CD8-positive, alpha-beta memory T cell (primary cell): ENCODE measurements at places on chromosomes 7 and 10.

DNA sequence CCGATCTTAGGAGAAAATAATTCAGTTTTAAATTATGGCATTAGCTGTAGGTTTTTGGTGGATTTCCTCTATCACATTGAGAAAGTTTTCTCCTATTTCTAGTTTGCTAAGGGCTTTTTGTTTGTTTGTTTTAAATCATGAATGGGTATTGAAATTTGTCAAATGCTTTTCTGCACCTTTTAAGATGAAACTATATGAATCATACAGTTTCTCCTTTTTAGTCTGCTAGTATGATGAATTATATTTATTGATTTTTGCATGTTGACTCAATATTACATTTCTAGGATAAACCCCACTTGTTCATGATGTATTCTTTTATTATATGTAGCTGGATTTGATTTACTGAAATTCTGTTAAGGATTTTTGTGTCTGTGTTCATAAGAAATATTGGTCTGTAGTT lies 70.3 kb upstream of the PIP4K2A start:
- no peak for DNase-seq

DNA sequence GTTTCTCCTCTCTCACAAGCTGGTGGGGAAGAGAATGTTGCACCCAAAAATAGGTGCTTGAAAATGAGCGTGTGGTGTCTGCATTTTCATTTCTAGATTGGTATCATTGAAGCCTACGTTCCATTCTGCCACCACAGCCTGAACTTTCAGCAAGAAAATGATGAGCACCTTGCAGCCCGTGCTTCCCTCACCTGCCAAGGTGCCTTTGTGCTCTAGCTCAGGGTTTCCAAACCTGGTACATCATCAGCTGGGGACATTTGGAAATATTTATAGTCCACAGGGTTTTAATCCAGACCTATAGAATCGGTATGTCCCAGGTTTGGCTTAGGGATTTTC lies 701.2 kb downstream of the AUTS2 start:
- no peak for DNase-seq

- DNase-seq: no peak
These were observed 33.1 kb upstream of the TBX20 start for GRCh38 chr7:35286986-35287385.

DNA sequence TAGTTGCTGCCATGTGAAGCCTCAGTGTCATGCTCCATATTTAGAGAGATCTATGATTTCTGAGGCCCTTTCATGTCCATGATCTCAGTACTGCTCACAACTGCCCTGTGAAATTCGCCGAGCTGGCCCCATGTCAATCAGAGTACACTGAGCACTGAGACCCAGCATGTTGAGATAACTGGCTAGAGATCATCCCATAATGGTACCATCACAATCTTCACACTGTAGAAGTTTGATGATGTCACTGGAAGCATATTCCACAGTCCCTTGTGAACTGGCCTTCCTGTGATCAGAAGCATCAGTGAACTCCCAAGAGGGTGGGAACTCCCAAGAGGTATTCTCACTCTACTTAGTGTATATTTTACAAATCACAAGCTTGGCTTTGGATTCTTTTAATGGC lies 116.0 kb downstream of the EGFR start:
- no peak for DNase-seq

DNA sequence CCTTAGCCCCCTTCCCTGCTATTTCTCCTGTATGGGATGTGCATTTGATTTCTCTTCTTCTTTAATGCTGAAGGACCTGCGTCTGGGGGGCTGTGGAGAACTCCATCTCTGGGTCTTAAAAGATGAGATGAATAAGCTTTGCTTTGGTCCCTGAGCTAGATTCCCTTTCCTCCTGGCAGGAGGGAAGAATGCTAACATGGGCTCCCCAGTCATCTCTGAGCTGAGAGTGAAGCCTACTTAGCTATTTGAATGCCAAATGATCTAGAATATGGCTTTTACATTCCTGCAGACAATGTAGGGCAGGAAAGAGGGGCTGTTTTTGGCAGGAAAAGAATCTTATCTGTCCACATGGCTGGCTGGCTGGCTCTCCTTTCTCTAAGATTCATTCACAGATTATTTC lies 62.6 kb upstream of the EFCAB10 start:
- DNase-seq: no peak

GRCh38 chr7:117124591-117125220 lies 171.4 kb downstream of the ST7 start:
- DNase-seq: no peak

GRCh38 chr7:32462977-32463376 lies 27.2 kb downstream of the LSM5 start:
- no peak for DNase-seq
